ENCODE measurements at places on chromosomes 12 and 14. TPM values are rescaled to one million over a fixed set of nuclear protein-coding genes. Genes with fewer than 3 reads are reported as not detected.

DNA sequence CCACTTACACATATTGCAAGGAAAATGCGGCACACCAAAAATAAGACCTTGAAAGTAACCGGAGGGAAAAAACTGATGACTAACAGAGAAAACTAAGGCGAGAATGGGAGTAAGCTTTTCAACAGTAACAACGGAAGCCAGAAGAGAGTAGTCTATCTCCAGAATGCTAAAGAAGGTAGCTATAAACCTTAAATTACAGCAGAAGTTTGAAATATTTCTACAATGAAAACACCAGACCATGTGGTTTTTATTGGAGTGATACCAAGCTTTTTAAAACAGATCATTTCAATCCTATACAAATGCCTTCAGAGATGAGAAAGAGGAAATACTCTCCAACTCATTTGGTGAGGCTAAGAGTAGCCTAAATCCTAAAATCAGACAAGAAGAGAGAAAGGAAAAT lies 209.5 kb downstream of the ANO6 start:
- DNase-seq: peak; percentile 60

DNA sequence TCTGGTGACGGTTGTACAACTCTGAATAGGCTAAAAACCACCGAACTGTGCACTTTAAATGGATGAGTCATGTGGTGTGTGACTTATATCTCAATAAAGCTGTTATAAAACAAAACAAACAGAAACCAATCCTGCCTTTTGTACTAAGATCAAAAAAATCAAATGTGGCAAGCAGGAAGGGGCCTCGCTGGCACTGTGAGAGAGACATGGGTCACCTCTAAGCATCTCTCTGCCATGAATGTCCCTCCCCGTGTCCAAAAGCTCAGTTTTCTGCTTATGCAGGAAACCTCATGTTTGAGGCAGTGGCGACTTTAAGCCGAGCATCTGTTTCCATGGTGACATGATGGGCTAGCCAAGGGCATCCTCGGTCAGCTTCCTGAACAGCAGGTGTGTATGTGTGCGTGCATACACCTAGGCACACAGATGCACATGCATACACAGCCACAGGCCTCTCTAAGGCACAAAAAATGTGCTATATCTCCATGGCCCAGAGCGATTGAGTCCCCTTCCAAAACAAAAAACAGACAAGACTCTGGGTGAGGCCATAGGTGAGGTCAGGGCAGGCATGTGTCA lies 44.4 kb downstream of the ARL6IP4 start:
- peak; percentile 24 for DNase-seq

DNA sequence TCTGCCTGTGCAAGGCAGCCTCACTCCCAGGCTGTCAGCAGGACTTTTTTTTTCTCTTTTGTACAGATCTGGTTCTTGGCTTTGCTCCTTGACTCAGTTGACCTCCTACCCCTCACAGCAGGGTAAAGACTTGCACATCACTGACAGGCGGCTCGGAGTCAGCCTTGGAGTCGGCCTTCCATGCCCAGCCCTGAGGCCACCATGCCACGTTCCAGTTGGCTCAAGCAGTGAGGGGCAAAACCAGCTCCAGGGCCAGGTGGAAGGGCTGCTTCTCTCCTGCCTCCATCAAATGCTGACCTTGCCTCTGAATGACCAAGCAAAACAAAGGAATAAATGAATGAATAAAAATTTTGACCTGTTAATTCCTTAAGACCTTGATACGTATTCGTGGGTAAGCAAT lies 27.6 kb downstream of the JAG2 start:
- no peak for DNase-seq

DNA sequence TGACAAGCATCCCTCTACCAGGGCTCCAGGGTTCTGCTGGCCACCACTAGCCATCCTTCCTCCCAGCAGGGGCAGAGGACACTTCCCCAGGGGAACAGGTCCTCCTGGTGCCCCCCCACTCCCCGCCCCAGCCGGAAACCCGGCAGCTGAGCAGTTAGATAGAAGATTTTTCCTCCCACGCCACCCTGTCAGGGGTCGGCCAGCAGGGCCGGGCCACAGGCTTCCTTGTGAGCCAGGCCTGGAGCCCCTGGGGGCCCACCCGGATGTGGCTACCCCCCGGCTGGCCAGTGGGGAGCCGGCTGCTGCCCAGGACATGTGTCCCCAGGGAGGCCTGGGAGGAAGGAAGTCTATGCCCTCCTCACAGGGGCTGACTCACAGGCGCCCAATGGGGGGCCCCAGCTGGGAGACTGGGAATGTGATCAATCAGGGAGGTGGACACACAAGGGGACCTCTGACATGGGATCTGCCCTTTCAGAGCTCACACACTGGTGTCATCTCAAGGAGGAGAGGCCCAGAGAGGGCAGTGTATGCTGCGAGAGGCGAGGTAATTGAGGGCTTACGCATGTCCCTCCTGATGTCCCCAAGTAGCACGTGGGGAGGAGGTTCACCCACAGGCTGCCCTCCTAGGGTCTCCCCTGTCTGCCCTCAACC lies 4.2 kb downstream of the SH2B3 start:
- DNase-seq: peak; percentile 95

- no peak for DNase-seq
Measured at GRCh38 chr12:25384038-25384892, 133.5 kb upstream of the KRAS start.

- no peak for DNase-seq
Measured at GRCh38 chr14:96538990-96539317, 36.8 kb downstream of the PAPOLA start.

GRCh38 chr12:54378796-54379397 lies 5.6 kb downstream of the ZNF385A start:
- DNase-seq: no peak

GRCh38 chr12:117034701-117035151 lies 64.5 kb downstream of the TESC start:
- no peak for DNase-seq

GRCh38 chr12:108839018-108839889 lies 18.1 kb downstream of the SSH1 start:
- peak; percentile 54 for DNase-seq

Gene SPX
- total RNA-seq: not detected

Gene RNF212B
- total RNA-seq: not detected

Measured in A172 (cell line).